GM23338 (cell line): ENCODE measurements at places on chromosomes 11 and 22.

GRCh38 chr11:124746621-124747243 is 5.3 kb downstream of the VSIG2 start:
- DNase-seq, result peak; percentile 94

DNA sequence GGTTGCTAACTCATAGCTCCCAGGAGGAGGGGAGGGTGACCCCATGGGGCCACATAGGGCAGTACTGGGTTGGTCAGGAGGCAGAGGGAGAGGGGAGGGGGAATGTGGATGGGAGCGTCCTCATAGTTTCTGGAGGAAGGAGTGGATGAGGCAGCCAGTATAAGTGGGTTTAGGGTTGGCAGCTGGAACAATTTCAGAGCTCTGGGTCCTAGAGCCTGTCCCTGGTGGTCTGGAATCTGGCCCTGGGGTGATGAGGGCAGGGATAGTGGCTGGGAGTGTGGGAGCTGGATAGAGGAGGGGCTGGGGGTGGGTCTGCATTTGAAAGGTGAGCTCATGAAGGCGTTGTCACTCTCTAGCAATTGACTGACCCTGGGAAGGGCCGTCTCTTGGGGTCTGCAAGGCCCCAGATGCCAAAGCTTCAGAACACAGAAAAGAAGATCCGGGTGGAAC is 5.3 kb upstream of the MRGPRG start:
- DNase-seq, result peak; percentile 25

DNA sequence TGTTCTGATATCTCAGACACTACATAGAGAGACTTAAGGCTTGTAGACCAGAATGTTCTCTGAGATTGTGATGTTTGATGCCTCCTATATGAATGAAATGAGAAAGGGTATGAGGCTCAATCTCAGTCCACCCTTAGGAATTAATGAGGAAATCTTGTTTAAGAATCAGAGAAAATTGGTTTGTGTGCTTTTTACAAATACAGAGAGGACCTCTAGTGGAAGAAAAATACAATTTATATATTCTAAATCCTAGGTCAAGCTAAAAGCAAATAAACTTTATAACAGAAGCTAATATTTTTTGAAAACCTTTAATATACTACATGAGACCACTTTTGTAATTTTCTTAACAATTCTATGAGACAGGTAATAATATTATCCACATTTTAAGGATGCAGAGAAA is 5.0 kb upstream of the OR52H1 start:
- no peak for DNase-seq

DNA sequence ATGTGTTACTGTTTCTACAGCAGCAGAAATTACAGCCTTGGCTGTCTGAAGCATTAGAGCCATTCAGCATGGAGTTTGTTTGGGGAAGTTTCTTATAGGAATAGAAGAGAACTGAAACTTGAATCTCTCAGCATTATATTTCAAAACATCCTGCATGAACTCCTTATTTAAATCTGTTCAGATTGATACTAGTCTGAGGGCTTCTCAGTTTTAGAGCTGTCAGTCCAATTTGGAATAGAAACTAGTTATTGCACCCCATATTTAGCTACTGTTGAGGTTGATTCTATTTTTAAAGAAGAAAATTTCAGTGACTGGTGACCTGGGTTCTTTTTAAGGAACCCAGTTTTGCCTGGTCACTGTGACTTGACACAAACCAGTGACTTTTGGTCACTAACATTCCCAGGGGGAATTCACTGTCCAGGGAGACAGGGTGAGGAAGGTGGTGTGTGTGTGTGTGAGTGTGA is 126.0 kb upstream of the TTC12 start:
- DNase-seq, result no peak

GRCh38 chr11:117928446-117929141 is 608 bp downstream of the TMPRSS13 start:
- DNase-seq, result no peak

GRCh38 chr22:36292823-36293530 is 40.0 kb downstream of the APOL1 start:
- DNase-seq, result no peak

- no peak for DNase-seq
Measured at GRCh38 chr11:66692446-66692845, 14.8 kb upstream of the RBM4B start.

GRCh38 chr11:19811380-19811779 is 98.7 kb downstream of the NAV2 start:
- no peak for DNase-seq

DNA sequence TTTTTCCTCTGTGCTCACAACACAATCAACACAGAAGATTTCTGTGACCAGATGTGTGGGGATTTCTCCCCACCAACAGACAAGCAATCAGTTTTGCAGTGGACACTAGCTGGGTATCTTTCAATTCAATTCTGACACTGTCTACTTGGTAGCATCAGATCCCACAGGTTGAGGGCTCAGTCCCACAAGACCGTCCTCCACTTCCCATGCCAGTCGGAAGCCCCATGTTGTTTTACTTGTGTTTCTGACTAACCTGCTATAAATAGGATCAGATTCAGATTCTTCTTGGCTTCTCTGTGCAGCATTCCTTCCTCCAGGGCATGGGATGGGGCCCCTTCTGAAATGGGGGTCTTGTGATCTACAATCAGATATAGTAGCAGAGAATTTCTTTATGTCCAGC is 19.6 kb downstream of the ACER3 start:
- no peak for DNase-seq
